Pancreas (tissue), 10 donors: ENCODE measurements at places on chromosomes 5 and 9.
A peak's percentile ranks its signal among the peaks of the same experiment; 100 is the strongest.

DNA sequence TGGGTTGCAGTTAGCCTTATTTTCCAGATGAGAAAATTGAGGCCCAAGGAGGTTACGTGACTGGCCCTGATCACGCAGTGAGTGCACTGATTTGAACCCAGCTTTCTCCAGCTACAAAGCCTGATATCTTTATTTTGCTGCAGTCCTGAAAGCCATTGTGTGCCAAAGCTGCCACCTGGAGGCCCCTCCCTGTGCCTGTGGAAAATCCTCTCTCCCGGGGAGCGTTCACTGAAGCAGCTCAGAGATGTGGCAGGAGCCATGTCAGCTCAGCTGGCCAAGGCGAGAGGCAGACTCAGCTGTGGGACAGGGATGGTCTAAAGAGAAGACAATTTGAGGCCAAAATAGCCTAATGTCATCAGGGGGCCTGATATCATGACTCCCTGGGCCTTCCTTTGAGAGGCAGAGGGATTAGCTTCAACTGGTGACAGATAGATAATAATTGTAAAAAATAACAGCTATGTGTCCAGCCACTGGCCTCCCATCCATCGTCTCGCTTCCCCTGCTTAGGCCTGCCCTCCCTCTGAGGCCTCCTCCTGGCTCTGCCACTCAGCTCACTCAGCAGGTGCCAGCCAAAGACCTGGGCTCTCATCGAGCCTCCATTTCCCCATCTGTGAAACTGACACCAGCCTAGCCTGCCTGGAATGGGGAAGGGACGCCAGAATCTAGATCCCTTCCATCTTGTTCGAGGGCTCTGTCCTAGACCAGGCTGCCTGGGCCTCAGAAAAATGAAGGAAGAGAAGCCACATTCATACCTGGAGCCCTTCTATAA is 74.3 kb upstream of the GGTA1 start:
- no peak overlapping the region for H3K27ac ChIP-seq
- H3K4me1 ChIP-seq, result no peaks in the 10 kb centered on the region
- no peak for DNase-seq
- no peaks in the 10 kb centered on the region for H3K27me3 ChIP-seq

GRCh38 chr9:21681641-21682040 is 120.8 kb upstream of the MTAP start:
- H3K27me3 ChIP-seq, result no peaks in the 10 kb centered on the region
- no peak overlapping the region for H3K4me3 ChIP-seq
- no peak for DNase-seq
- H3K27ac ChIP-seq, result no peak overlapping the region

GRCh38 chr5:35598707-35599370 is 18.8 kb upstream of the SPEF2 start:
- H3K4me1 ChIP-seq, result no peaks in the 10 kb centered on the region
- H3K27me3 ChIP-seq, result no peaks in the 10 kb centered on the region
- no peak overlapping the region for H3K4me3 ChIP-seq
- no peaks in the 10 kb centered on the region for H3K36me3 ChIP-seq
- peak; percentile 57 for DNase-seq

DNA sequence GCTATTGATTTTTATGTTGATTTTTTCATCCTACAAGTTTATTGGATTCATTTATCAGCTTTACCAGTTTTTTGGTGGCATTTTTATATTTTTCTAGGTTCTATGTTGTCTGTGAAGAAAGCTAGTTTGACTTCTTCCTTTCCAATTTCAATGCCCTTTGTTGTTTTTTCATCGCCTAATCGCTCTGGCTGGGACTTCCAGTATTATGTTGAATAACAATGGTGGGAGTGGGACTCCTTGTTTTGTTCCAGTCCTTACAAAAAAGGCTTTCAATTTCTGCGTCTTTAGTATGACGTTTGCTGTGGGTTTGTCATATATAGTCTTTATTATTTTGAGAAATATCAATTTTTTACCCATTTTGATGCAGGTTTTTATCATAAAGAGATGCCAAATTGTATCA is 175.6 kb upstream of the CCNH start:
- no peak for DNase-seq
- no peaks in the 10 kb centered on the region for H3K4me1 ChIP-seq
- no peak overlapping the region for H3K4me3 ChIP-seq
- H3K36me3 ChIP-seq, result no peaks in the 10 kb centered on the region

DNA sequence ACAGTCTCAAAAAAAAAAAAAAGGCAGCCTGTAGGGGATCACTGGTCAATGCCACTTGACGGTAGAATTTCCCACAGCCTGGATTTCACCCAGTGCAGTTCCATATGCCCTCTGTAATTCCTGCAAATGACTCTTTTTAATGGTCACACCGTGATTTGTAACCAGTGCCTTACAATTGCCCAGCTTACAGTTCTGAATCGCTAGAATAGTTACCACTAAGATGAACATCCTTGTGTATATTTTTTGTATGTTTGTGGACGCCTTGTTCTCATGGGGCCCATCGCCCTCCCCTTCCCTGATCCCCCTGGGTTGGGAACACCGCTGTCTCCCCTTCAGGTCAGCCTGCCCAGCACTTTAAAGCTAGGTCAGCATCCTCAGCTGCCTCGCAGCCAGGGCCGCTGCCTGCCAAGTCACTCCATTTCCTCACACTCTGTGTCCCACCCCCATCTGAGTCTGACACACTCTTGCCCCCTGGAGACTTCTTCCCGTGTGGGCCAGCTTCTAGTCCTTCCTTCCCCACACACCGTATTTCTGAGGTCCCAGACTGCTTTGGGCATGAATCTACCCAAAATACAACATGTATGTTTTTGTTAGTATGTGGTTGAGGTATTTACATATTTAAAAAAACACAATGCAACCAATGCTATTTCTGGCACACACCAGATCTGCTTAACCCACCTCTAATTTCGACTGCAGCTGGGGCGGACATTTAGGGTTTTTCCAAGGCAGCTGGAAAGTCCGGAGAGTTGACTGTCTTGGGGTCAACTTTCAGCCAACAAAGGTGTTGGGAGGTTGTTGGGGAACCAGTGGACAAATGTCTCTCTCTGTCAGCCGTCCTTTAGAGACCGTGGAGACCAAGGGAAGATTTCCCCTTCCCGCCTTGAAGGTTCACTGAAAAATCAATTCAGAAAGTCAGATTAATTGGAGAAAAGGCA is 120.5 kb upstream of the NEK6 start:
- H3K27me3 ChIP-seq, result no peaks in the 10 kb centered on the region
- H3K27ac ChIP-seq, result no peak overlapping the region
- DNase-seq, result no peak

DNA sequence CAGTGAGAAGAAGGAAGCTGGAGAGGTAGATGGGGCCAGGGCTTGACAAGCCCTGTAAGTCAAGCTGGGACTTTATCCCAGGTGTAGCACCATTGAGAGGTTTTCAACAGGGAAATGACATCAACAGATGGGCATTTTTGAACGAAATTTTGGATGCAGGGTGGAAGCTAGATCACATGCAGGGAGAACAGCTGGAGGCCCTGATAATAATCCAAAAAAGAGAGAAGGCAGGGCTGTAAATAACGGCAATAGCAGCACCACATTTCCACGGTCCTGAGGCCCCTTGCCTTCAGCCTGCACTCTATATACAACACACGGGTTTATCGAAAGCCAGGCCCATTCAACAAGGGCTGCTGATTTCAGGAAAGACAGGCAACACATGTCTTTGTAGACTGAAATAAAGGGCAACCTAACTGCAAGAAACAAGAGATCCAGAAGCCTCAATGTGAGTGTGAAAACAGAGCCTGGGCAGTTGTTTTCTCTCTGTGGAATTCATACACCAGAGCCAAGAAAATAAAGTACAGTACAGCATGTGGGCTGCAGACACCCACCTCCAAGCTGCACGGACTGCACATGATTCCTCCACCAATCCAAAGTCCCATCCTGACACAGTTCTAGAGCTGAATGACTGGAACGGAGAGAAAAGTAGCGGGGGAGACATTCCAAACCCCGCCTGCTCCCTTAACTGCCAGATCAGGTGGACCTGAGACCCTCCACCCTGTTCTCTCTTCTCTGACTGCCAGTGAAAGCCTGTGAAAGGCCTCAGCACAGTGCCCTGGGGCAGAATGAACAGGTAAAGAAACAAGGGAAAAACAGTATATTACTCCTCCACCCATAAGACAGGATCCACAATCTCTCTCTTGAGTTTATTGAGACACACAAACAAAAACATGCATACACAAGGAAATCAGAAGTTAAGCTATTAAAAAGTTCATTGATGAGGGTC is 36.3 kb downstream of the KLHL3 start:
- H3K4me3 ChIP-seq, result no peak overlapping the region
- H3K27ac ChIP-seq, result no peak overlapping the region
- H3K4me1 ChIP-seq, result no peaks in the 10 kb centered on the region
- H3K27me3 ChIP-seq, result no peaks in the 10 kb centered on the region
- no peak for DNase-seq

- H3K4me3 ChIP-seq, result no peak overlapping the region
- no peaks in the 10 kb centered on the region for H3K27me3 ChIP-seq
- H3K36me3 ChIP-seq, result no peaks in the 10 kb centered on the region
- no peak overlapping the region for H3K27ac ChIP-seq
Measured at GRCh38 chr5:138538943-138539627, 4.0 kb downstream of the ETF1 start.

DNA sequence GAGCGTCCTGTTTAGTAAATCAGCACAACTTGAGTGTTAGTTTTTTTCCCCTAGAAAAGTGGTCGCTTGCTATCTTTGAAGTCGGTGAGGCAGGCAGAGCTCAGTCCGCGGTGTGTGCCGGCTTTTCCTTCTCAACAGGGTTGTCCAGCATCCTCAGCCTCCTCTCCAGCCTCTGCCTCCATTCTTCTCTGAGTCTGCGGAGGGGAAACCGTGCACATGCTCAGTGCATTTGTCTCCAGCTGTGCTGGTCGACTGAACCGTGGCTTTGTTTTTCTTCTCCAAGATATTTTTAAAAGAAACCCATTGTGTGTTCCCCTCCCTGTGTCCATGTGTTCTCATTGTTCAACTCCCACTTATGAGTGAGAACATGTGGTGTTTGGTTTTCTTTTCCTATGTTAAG is 25.3 kb downstream of the FAM240B start:
- H3K4me3 ChIP-seq, result no peak overlapping the region
- DNase-seq, result no peak
- H3K4me1 ChIP-seq, result no peaks in the 10 kb centered on the region
- no peaks in the 10 kb centered on the region for H3K27me3 ChIP-seq

DNA sequence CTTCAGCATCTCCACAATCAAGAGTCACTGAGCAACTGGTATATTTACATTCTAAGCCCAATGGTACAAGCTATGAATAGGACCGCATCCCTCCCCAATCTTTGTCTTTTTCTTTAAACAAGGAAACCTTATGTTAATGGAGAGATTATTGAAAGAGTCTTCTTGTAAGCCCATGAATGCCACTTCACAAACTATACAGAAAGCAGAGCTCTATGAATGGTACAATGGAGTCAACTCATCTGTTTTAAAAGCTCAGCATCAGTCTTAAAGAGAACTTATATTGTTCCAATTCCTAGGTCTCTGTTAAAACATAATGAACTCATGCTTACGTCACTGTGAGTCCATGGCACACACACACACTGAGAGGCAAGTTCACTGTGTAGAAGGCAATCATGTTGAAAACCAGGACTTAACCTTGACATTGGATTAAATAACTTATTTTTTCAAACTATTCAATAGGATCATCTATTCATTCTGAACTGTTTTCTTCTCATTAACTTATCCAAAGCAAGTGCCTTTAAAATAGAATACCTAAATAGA is 4.5 kb downstream of the NREP start:
- no peak overlapping the region for H3K27ac ChIP-seq
- H3K4me3 ChIP-seq, result no peak overlapping the region
- no peaks in the 10 kb centered on the region for H3K36me3 ChIP-seq
- no peaks in the 10 kb centered on the region for H3K27me3 ChIP-seq

DNA sequence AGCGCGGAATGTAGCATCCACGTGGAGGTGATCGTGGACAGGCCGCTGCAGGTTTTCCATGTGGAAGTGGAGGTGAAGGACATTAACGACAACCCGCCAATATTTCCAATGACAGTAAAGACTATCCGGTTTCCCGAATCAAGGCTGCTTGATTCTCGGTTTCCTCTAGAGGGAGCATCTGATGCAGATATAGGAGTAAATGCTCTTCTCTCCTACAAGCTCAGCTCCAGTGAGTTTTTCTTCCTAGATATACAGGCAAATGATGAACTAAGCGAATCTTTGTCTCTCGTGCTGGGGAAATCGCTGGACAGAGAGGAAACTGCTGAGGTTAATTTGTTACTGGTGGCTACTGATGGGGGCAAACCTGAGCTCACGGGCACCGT is 598 bp downstream of the PCDHA2 start:
- no peaks in the 10 kb centered on the region for H3K36me3 ChIP-seq
- DNase-seq, result no peak
- H3K4me3 ChIP-seq, result no peak overlapping the region
- H3K27ac ChIP-seq, result no peak overlapping the region

- no peaks in the 10 kb centered on the region for H3K27me3 ChIP-seq
- no peak overlapping the region for H3K4me3 ChIP-seq
- no peak overlapping the region for H3K27ac ChIP-seq
- H3K36me3 ChIP-seq, result no peaks in the 10 kb centered on the region
Measured at GRCh38 chr9:87795178-87795577, 69.3 kb downstream of the CTSL start.

- H3K27ac ChIP-seq, result peak overlapping the region; percentile 92
- H3K4me3 ChIP-seq, result peak overlapping the region; percentile 87
- H3K36me3 ChIP-seq, result peaks cover 25% of the 10 kb centered on the region
- H3K27me3 ChIP-seq, result no peaks in the 10 kb centered on the region
Measured at GRCh38 chr5:132489051-132489770, 1.4 kb downstream of the IRF1 start.
